Stimulated activated CD4-positive, alpha-beta T cell treated with anti-CD3 and anti-CD28 coated beads, Interleukin-1b, Interleukin-23, amount 100 ng/mL, for 24 hours (primary cell): ENCODE measurements at places on chromosomes 16 and 17.

- DNase-seq, result no peak
These were observed 19.5 kb downstream of the USP7 start for GRCh38 chr16:8943966-8944759.

GRCh38 chr16:65313936-65314626 lies 192.2 kb upstream of the CDH11 start:
- no peak for DNase-seq

DNA sequence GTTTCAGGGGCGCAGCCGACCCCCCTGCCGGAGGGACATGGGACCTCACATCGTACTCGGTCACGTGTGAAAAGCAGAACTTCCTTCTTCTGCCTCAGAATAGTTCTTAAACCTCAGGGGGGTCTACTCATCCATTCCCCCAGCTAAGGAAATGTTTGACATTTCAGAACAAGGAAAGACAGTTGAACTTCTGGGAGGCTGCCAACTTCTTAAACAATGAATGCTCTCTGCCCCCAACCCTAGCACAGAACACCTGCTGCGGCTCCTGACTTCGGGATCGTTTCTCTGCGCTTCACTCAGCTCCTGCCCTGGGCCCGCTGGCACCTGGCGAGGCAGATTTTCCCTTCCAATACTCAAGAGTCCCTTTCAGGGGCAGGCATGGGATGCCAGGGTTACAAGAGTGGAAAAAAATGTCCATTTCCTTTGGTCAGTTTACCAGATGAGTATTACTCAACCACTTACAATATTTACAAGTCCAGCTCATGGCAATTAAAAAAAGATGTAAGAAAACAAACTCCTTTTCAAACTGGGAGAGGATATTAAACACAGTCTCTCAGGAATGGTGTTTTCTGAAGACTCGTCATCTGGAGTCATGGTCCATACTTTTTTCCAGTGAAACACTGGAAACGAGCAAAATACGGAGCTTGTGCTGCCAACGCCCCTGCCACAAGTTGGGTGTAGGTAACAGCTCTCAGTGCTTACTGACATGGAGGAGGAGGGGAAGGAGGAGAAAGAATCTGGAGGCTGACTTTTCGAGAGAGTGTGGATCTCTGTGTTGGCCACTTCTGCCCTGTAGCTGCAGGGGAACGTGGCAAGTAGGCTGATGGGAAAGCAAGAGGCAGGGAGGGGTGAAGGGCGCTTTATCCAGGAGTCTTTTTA lies 235.7 kb downstream of the NTN1 start:
- no peak for DNase-seq

DNA sequence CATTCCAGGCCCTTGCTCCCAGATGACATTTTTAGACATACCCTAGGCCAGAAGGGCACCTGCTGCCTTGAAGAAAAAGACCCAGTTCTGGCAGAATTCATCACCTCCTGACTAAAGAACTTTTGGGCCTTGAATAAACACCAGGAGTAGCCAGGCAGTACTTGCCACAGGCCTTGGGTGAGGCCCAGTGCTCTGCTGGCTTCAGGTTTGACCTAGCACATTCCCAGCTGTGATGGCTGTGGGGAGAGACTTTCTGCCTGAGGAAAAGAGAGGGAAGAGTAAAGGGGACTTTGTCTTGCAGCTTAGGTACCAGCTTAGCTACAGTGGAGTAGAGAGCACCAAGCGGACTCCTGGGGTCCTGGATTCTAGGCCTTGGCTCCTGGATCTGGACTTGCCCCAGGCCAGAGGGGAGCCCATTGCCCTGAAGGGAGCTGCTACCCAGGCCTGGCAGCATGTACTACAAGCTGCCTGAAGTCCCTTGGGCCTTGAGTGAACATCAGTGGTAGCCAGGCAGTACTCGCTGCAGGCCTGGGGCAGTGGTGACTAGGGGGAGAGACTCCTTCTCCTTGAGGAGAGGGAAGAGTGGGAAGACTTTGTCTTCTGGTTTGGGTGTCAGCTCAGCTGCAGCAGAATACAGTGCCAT lies 44.3 kb downstream of the ABCA8 start:
- no peak for DNase-seq

DNA sequence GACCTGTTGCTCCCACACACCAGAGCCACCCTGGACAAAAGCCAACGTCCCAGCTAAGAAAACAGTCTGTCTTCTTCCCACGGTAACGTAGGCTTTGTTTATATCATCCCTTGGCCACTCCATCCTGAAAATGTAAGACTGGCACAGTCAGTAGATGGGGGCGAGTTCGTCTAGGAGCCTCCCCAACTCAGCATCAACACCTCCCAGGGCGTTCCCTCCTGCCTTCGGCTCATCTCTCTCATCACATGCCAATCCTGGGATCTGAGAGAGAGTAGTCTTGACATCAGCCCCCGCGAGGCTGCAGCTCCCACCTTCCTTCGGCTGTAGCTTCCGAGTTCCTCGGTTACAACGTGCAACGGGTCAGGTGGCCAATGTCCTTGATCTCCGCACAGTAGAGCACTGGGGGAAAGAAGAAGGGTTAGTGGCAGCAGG lies 894 bp downstream of the RNF227 start:
- no peak for DNase-seq

DNA sequence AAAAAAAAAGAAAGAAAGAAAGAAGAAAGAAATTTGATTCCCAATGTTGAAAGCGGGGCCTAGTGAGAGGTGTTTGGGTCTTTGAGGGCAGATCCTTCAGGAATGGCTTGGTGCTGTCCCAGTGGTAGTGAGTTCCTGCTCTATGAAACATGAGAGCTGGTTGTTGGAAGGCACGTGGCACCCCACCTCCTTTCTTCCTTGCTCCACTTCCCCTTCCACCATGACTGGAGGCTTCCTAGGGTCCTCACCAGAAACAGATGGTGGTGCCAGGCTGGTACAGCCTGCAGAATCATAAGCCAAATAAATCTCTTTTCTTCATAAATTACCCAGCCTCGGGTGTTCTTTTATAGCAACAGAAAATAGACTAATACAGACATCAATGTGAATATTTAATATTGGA lies 147.3 kb upstream of the KCNJ18 start:
- no peak for DNase-seq

- DNase-seq, result no peak
These were observed 32.8 kb downstream of the IRF8 start for GRCh38 chr16:85931596-85932402.

GRCh38 chr16:60605176-60605575 lies 1431.1 kb downstream of the CDH8 start:
- DNase-seq, result no peak

- no peak for DNase-seq
These were observed 862 bp downstream of the ZNF232 start for GRCh38 chr17:5110816-5111215.

- no peak for DNase-seq
These were observed 589.1 kb upstream of the CDH8 start for GRCh38 chr16:62625326-62625725.

GRCh38 chr17:80919331-80920311 lies 72.0 kb upstream of the CHMP6 start:
- DNase-seq, result no peak

GRCh38 chr17:57677301-57677700 lies 67.8 kb downstream of the CCDC182 start:
- no peak for DNase-seq

DNA sequence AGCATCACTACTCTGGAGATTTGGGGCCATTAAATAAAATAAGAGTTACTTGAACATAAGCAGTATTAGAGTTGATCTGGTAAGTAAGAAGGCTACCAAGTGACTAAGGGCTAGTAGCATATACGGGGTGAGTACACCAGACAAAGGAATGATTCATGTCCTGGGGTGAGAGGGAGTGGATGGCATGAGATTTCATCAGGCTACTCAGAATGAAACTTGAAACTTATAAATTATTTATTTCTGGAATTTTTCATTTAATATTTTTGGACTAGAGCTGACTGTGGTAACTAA lies 2.3 kb downstream of the SLFN5 start:
- DNase-seq, result no peak

DNA sequence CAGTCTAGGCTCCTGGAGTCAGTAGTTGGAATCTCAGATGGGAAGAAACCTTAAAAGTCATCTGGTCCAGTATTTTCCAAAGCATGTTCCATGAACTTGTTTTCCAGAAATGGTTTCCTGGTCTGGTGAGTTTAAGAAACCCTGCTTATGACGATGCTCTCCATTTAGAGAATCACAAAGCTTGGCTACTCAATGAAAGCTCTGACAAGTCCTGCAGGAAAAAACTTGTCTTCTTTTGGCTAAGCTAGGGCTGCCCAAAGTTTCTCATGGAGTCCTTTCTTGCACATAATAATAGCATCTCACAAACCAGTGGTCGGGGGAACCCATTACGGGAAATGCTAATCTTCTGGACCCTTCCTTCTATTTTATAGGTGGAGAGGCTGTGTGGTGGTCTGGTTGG lies 5.5 kb upstream of the NKD1 start:
- DNase-seq, result no peak

DNA sequence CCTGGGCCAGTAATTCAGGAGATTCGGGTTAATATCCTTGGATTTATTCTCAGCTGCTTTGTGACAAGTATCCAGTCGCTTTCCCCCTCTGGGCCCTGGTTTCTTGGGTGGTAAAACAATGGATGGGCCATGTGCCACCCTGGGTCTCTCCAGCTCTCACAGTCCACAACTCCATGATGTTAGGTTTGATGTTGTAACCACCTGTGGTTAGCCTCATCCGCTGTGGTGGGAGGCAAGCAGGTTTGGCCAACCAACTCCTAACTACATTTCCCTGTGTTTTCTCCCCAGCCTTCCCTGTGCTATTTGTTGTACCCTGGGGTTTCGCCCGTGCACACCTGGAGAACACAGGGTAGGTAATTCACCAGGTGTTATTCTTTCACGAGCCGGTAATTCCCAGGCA lies 35.1 kb downstream of the GLP2R start:
- DNase-seq, result no peak

DNA sequence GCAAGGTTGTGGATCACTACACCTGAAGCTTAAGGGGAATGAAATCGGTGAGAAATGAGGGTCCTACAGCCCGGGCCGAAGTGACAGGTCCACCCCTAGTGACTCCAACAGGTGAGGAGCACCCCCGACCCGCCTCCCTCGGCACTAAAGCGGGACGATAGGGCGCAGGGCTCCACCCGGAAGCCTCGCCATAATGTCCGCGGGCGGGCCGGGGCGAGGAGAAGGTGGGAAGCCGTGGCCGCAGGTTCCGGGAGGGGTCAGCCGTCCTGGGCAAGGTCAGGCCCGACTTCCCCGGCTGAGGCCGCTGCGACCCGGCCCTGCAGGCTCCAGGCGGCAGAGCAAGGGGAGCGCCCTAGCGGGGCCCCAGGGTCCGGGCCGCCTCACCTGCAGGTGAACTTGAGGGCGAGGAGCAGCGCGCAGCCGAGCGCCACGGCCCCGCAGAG lies 543 bp downstream of the TXNDC11 start:
- DNase-seq, result no peak

DNA sequence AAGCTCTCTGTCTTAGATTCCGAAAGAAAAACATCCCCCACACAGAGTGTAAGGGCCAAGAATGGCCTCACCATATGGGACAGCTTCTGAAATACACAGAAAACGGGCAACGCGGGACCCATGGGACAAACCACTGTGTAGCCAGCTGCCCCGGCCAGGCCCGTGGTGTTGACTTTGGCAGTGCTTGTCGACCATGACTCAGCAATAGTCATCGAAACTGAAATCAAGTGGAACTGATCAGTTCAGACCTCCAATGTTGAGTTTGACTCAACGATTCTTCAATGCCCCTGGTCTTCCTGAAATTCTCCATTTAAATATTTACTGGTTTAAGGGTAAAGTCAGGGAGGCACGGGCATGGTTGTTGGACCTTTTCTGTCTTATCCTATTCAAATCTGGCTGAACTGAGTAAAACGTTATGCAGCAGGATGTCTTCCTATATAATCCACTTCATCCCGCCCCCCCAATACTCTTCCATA lies 27.5 kb downstream of the ZFHX3 start:
- DNase-seq, result no peak

DNA sequence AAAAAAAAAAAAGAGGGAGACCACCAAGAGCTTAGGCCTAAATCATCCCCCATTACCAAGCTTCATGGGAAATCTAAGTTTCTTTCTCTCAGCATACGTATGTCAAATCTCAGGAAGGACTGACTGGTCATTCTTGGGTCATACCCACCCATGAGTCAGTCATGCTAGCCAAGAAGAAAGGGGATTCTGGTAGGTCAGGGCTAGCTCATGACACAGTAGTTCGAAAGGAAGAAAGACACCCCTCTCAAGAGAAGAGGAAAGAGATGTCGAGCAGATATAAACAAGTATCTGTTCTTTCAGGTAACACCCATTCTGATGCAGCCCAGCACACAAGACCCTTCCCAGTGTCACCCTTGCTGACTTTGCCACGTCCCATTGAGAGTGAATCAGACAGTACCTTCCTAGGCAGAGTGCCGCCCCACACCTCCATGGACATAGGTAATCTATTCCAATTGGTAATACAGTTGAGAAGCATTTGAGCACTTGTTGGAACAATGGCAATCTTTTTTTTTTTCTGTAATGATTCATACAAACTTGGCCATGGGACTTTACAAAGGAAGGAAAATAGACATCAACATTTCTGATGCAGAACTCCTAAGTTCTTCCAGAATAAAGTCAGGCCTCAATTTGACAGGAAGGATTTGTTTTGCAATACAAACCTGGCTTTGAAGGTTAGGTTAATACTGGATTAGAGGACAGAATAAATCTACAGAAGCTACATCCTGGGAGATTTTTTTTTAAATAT lies 38.2 kb downstream of the COPRS start:
- DNase-seq, result no peak

- DNase-seq, result no peak
These were observed 7.1 kb downstream of the NTN1 start for GRCh38 chr17:9028202-9028987.

DNA sequence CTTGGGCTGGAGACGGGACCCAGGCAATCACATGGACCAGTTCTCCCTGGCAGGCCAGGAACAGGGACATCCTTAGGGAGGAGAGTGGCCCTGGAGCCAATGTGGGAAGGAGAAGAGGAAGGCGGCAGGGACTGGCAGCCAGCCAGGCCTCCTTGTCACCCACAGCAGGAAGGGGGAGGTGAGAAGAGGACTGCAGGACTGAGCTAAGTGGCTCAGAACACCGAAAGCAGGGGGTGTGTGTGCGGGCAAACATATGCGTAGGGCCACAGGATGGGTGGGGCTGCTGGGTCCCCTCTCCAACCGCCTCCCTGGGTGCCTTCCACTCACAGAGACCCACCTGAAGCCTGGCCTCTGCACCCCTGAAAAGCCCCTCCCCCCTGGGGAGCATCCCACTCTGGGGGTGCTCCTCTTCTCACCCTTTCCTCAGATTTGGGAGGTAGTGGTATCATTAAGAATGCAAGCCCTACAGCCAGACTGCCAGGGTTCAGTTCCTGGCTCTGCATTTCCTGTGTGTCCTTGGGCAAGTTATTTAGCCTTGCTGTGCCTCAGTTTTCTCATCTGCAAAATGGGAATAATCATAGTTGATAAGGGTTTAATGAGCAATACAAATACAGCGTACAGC lies 8.1 kb downstream of the PNMT start:
- DNase-seq, result no peak

DNA sequence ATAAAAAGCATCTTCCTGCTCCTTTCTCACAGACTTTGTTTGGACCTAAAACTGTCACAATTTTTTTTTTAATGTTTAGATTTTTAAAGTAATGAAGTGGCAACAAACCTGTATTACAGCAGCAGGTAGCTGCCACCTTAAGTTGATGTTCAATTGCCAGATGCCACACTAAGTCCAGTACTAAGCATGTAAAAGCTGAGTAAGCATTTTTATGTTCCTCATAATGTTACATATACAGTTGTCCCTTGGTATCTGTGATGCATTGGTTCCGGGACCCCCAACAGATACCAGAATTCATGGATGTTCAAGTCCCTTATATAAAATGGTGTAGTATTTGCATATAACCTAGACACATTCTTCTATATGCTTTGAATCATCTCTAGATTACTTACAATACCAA lies 45.1 kb downstream of the TNRC6A start:
- DNase-seq, result no peak

- no peak for DNase-seq
These were observed 34.1 kb upstream of the CDC6 start for GRCh38 chr17:40253565-40253964.
